Stimulated activated CD8-positive, alpha-beta memory T cell treated with anti-CD3 and anti-CD28 coated beads, Interleukin-15, amount 100 ng/mL, for 4 hours (primary cell): ENCODE measurements at places on chromosomes 7 and 10.

DNA sequence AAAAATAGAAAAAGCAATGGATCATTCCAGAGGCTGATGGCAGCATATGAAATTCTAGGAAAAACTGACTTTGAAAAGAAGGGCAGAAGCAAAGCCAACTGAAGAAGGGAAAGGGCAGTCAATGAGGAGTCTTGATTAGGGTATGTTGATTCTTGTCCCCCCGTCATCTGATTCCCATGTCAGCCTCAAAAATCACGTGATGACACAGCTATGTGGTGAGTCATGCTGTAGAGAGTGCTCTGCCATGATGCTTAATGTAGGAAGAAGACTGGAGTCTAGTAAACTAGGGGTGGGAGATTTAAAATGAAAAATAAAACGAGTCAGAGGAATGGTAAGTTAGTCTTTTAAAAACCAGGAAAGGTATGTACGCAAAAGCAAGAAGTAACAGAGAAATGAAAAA lies 3.9 kb upstream of the POU6F2 start:
- no peak for DNase-seq

DNA sequence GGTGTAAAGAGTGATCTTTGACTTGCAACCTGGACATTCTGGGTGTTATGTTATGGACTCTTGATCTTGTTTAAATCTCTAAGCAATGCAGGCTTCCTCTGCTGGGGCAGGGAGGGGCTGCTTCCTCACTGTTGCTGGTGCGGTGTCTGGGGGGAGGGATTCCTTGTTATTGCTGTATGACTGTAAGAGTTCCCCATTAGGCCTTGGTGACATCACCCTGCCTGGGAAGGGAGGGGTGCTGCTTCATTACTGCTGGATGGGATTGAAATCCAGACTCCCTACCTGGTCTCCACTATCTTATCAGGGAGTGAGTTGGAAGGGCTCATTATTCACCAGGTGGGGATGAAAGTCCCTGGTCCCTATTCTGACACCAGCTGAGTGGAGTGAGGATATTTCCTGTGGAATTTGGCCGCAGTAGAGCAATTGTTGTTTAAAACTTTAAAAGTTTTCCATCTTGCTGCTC lies 8.8 kb downstream of the OGDH start:
- no peak for DNase-seq

DNA sequence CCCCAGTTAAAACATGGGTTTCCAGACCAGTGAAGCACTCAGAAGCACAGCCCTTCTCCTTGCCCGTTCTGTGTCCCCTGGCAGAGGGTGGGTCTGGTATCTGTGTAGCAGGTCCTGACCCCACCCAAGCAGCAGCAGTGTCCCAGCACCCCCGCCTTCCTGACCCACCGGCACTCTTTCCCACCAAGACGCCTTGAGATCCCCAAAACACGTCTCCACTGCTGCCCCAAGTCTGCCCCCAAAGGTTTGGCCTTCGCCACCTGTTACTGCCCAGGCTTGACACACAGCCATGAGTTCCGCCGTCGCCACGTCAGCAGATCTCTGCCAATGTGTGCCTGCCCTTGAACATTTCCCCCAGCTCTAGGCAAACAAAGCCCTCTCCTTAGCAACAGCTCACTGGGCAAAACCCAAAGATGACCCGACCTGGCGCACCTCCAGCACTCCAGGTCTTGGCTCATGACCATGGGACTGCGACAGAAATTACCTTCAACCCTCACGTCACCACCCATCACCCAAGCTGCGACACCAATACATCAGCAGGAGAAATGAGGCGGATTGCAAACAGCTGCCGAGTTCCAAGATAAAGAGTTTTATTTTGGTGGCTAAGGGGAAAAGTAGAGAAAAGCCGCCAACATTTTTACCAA lies 75.6 kb downstream of the CTBP2 start:
- no peak for DNase-seq

DNA sequence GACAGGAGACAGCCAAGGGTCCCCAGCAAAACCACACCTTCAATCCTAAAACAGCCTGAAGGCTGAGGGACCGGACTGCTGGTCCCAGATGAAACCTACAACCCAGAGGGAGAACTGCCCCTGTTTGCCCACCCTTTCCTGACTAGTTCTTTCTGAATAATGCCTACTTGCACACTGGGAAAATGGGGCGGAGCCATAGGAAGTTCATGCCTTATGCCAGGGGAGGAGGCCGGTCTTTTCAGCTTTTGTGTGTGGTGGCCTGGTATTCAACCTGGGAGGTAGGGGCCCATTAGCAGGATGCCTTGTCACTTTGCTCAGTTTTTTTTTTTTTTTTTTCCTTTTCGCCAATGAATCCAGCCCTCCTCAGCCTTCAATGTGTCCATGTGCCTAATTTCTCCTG lies 20.7 kb downstream of the TOMM7 start:
- DNase-seq = no peak

- no peak for DNase-seq
Observed at GRCh38 chr10:17084258-17084657, 45.4 kb downstream of the CUBN start.

DNA sequence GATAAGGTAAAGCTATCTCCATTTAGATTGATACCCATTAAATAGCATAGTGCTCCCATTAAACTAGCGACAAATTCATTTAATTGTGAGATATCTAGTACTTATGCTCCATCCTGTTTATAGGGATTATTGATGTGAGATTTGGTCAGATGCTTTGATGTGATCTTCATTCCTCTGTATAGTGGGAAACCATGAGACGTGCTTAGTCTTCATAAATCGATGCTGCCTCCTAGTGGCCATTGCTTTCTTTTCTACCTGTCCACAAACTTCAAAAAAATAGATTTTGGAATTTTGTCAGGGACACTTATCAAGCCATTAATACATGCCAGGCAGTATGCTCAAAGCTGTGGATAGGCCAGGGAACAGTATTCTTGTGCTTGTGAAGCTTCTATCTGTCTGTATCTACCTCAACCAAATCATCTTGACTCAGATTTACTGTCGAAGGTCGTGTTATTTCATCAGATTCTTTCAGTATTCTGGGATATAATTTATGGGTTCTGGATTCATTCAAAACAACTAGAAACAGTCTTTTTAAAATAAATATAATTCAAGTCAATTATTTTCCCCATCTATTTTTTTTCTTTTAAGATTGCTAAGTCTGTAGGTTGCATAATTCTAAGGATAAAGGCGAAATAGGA lies 12.0 kb downstream of the LSM8 start:
- no peak for DNase-seq

DNA sequence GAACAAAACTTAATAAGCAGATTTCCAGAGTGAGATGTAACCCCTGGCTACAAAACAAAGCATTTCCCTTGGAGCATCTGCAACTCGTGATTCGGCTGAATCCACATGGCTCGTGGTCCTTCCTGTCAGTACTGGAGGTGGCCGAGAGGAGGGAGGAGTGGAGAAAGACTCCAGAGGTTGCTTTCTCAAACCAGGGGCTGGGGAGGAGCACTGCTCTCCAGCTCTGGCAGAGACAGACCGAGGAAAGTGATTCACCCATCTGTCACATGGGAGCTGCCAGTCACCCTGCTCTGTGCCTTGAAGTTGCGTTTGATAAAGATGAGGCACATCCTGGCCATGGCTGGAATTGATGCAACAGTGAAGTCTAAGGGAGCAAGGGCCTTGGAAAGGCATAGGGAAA lies 72.7 kb downstream of the COL13A1 start:
- DNase-seq = no peak
